ENCODE measurements at places on chromosomes 2 and 18.

- no peak for DNase-seq
These were observed 50.7 kb upstream of the PAIP2B start for GRCh38 chr2:71277536-71278103.

- DNase-seq: no peak
These were observed 100.0 kb upstream of the HDAC4 start for GRCh38 chr2:239500574-239501550.

GRCh38 chr2:120580709-120581108 lies 155.0 kb upstream of the GLI2 start:
- DNase-seq: no peak

GRCh38 chr2:47810850-47811249 lies 27.9 kb downstream of the MSH6 start:
- DNase-seq: no peak

GRCh38 chr18:61334491-61334850 lies 1.2 kb downstream of the CDH20 start:
- DNase-seq: no peak

DNA sequence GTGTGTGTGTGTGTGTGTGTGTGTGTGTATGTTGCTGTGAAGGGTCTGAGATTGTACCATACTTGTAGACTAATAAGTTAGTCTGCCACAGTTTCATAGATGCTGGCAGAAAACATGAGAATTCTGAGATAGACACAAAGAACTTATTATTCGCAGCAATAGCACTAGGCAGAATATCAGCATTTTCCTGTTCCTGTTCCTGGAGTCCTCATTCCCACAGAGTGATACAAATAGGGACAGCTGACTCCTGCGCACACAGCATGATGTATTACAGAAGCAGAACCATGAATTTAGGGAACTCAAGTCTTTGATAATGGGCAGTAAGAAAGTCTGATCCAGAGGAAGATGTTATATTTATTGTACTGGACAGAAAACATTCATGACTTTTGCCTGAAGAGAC lies 1466.3 kb downstream of the DPP10 start:
- DNase-seq: no peak

DNA sequence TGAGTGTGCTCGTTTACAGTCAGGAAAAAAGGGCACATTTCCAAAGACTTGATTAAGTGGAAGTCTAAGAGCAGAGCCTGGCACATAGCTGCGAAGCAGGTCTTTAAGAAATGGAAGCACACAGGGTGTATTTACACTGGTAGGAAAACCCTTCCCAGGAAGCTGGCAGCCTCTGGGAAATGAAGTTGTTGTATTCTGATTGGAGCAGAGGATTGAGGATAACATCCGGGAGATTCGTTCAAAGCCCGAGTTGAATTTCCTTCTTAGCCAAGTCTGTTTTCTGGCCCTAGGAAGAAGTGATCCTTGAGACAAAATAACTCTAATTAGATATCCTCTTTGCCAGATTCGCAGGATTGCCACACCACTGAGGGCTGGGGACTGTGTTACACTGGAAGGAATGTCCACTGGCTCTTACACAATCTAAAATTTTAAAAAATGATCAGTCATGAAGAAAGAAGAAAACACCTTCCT lies 75.9 kb downstream of the ITGB1BP1 start:
- peak; percentile 86 for DNase-seq

- no peak for DNase-seq
These were observed 24.0 kb downstream of the C2orf49 start for GRCh38 chr2:105361102-105361889.

DNA sequence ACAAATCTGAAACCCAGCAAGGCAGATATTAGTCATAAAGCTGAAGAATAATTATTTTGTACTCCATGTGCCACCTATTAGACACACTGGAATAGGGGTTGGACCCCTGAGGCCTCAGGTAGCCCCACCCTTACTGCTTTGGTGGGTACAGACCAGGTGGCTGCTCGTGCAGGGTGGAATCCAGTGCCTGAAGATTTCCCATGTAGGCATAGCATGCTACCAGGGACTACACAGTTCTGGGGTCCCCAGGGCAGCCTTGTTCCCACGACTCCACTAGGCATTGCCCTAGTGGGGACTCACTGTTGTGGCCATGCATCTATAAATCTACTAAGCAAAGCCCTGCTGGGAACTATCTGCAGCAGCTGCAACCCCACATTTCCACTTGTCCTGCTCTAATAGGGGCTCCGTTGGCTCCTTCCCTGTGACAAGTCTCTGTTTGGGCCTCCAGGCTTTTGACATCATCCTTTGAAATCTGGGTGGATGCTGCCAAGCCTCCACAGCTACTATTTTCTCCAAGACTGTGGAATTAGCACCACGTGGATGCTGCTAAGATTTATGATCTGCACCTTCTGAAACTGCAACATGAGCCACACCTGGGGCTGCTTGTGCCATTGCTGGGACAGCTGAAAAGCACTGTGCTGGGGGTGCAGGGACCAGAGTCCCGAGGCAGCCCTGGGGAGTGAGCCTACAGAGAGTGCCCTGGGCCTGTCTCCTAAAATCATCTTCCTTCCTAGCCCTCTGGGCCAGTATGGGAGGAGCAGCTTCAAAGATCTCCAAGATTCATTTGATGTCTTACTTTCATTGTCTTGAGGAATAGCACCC lies 303.8 kb downstream of the FSIP2 start:
- DNase-seq: no peak

DNA sequence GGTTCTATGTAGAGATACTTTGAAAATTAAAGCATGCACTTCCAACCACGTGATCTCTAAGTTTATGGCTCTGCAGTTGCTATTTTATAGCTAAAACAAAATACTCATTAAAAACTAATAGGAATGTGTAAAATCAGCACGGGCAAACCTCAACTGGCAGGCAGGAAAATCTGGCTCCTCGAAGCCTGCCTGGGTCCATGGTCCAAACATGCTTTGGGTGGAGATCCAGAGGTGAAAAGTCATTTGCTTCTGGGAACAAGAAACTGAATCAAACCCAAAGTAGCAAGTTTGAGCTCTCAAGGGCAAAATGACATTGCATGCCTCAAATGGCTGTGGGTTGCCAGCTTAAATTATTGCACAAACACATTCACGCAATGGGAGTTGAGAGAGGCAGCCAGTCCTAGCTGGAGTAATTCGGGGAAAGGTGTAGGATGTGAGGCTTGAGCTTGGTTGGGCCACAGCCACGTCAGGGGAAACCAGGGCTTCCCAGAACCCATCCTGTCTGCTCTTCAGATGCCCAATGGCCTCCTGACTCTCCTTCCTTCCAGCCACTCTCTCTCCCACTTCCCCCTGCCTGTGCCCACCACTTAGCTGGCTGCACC lies 75.2 kb upstream of the LCLAT1 start:
- DNase-seq: peak; percentile 48

- no peak for DNase-seq
These were observed 638 bp downstream of the ST3GAL5 start for GRCh38 chr2:85888020-85888683.

DNA sequence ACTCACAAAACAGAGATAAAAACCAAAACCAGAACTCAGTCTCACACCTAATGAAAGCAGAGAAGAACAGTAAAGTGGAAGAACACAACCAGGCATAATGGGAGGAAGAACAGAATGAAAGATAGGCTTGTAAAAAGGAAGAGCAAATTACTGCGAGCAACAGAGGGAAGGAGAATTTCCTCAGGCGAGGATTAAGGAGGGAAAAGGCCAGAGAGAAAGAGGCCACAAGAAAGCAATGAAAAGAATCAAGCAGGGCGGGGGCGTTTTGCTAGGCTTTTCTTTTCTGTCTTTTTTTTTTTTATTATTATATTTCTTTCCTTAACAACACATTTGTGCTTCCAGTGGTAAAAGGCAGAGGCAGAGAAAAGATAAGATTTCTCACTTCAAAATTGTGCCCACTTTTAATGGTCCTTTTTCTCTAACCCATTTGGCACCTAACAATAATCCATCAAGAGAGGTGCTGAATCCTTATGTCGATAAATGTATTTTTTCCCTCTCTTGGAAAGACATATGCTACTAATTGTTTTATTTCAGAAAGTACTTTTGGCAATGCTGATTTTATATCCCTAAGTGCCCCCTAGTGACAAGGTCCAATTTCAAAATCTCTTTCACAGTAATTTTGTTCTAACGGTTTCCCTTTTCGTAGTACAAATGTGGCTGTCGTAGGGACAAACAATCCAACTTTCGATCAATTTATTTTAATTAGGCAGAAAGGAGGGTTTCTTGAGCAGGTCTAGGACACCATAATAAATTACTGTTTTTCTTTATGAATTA lies 138.7 kb upstream of the AQP4 start:
- no peak for DNase-seq

DNA sequence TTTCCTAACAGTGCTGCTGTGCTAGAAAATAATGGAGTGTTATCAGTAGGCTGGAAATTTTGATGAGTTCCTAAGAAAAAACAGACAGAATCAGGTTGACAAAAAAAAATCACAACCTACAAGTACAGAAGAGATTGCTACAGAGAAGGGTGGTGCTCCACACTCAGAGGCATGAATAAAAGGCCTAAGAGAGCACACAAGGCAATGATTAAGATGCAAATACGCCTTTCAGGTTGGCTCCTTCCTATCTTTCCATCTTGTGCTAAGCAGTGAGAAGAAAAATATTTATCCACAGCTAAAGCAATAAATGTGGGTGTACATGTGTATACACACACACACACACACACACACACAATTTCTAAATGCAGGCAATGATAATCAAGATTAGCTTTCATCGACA lies 130.6 kb upstream of the UBE2E3 start:
- no peak for DNase-seq

DNA sequence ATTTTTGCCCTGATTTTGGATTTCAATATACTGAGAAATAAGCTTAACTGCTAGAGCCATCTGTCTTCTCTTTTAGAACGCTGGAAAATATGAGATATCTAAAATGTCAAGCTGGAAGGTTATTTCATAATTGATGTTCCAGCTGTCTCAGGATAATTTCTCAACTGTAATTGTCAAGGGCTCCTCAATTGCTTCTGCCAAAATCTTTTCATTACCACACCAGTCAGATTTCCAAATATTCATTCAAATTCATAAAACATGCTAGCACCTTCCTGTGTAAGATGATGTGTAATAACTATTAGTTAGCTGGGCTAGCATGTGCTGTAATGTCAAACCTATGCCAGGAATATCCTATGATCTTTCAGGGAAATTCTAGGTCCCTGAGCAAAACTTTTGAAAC lies 88.1 kb downstream of the TNFRSF11A start:
- DNase-seq: no peak

DNA sequence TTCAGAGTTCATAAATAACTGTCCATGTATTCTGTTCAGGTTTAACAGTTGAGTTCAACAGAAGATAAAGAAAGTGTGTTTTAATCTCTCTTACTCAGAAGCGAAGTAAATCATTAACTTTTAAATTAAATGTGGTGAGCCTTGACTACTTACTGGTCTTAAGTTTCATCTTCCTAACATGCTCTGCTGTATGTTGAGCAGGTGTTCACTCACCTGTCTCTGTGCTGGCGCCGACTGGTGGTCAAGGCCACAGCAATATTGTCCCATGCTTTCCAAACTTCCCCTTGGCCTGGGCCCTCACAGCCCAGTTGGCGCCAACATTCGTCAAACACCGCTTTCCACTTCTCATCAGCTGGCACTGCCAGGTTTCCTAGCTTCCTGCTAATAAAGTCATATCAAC lies 17.0 kb upstream of the MPP4 start:
- no peak for DNase-seq

DNA sequence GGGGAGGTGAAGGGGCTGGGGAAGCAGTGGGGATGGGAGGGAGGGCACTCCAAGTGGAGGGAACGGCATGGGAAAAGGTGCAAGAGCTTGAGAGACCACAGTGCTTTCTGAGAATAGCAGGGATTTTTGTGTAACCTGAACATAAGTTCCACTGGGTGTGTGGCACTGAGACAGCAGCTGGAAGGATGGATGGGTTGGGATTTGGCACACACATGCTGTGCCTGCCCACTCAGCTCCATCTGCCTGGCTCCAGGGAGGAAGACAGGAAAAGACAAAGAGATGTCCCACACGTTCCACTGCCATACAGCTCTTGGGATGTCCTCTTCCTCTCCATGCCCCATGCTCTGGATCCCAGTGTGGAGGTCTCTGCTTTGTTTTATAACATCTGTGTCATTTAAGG lies 114.1 kb upstream of the TEX51 start:
- no peak for DNase-seq

DNA sequence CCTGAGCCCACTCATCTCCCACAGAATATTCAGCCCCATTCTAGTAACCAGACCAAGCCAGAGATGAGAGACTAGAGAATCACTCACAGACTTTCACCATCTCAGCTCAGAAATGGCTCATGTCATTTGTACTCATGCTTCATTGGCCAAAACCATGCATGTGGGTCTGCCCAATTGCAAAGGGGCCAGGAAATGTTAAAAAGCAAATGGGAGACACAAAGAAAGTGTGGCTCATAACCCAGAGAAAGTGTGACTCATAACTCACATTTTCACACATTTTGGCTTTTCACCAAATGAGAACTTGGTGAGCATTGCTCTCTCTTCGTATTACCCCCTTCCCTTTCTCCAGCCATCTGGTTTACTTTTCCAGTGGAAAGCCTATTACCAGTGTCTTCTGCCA lies 66.2 kb downstream of the MDH1 start:
- DNase-seq: peak; percentile 47

DNA sequence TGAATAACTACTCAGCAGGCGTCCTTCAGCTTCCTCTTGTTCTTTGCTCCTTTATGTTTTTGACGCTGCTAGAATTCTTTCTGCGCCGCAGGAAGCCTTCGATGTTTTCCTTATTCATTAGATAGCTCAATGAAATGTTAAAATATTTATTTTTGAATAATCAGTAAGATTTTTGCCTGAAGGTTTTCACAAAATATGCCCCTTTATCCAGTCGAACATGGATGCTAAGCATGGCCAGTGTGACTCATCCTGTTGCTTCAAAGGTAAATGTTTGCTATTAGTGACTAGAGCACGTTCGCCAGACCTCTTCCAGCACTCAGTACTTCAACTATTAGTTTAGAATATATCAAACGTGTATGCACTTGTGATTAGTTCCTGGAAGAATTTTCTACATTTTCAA lies 7.6 kb upstream of the MEIS1 start:
- no peak for DNase-seq

DNA sequence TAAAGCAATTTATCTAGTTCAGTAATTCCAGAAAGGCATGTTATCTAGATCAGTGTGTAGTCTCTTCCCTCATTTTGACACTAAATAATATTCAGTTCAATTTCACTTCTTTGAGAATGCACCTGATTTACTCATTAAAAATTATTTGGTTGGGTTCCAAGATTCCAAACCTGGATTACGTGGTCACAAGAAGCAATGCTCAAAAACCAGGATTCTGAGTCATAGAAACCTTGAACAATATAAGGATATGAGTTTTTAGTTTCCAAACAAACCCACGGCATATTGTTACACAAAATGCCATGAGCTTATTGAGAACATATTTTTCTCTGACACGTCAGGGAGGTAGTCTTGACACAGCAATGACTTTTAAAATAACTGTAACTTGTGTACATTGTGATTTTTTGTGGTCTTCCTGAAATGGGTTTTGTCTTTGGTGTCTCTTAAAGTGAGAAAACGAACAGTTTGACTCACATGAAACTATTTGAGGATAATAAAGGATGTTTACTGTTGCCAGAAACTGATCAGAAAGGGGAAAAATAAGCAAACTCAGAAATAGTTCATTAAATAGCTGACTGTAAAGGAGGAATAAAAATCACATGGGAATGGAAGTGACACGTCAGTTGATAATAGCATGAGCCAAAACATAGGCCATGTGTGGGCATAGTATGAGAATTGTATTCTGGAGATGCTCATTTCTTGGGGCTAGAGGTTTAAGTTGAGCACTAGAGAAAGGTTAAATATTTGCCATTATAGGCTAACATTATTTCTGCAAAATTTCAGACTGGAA lies 617.7 kb upstream of the CDH2 start:
- no peak for DNase-seq

- DNase-seq: peak; percentile 45
These were observed 42.7 kb upstream of the IL1RL1 start for GRCh38 chr2:102268510-102269199.
